ENCODE measurements at places on chromosomes 12 and 14.

- DNase-seq = no peak
Measured at GRCh38 chr14:51732494-51733112, 80.9 kb downstream of the FRMD6 start.

GRCh38 chr12:78863482-78864402 lies 832 bp upstream of the SYT1 start:
- no peak for DNase-seq

DNA sequence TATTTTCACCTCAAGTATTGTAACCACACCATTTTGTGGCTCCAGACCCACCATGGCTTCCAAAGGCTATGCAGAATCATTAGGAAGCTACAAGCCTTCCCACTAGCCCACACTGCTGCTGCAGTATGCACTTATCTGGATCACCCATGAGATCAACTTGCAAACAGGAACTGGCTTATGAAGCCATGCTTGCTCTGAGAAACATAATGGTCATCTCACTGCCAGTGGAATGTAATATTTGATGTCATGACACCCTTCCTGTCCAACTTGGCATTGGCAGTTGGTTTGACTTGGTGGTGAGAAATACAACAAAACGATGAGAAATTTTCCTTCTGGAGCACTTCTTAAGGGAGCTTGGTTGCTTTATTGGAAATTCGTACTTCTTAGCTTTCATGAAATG lies 69.3 kb upstream of the FRMD6 start:
- DNase-seq = no peak

- no peak for DNase-seq
Measured at GRCh38 chr12:2190896-2191533, 138.2 kb downstream of the CACNA1C start.

DNA sequence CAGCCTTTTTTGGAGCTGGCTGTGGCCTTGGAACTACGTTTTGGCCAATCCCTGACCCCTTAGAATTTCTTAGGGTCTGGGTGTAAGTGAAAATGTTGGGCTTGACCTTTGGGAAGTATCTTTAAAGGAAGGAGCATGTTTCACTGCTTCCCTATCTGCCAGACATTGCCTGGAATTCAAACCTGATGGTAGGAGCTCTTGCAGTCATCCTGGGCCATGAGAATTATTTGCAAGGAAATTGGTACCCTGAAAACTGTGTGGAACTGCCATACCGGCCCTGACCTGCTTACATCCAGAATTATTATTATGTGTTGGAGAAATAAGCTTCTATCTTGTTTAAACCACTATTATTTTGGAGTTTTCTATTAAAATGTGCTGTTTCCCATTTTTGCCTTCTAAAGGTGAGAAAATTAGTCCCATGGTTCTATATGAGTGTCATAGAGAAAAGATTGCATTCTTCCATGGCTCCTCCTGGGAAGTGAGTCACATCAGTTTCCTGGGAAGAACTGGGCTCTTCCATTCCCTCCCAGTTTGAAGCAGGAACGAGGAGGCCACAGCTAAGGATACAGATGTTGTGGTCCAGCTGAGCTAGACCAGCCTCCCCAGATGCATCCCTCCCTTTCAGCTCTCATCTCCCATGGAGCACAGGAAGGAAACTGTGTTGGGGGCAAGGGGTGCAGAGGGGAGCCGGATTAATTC lies 9.5 kb upstream of the PGF start:
- DNase-seq = no peak

GRCh38 chr12:6534695-6534944 lies 303 bp downstream of the GAPDH start:
- DNase-seq = no peak

DNA sequence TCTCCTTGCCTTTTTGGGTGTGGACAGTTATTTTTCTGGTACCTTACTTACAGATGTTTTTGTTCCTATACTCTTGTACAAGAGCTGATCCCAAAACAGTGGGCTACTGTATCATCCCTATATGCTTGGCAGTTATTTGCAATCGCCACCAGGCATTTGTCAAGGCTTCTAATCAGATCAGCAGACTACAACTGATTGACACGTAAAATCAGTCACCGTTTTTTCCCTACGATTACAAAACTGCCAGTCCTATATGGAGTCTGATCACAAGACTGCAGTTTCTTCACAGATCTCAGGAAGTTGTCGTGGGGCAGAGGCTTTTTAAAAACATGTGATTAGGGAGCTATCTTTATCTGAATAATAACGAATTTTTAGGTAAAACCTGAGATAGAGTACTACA lies 1.3 kb downstream of the LYSET start:
- DNase-seq = no peak

GRCh38 chr14:61297581-61297980 lies 16.4 kb upstream of the TMEM30B start:
- DNase-seq = no peak

GRCh38 chr14:24848102-24848790 lies 201.7 kb downstream of the STXBP6 start:
- DNase-seq = no peak

DNA sequence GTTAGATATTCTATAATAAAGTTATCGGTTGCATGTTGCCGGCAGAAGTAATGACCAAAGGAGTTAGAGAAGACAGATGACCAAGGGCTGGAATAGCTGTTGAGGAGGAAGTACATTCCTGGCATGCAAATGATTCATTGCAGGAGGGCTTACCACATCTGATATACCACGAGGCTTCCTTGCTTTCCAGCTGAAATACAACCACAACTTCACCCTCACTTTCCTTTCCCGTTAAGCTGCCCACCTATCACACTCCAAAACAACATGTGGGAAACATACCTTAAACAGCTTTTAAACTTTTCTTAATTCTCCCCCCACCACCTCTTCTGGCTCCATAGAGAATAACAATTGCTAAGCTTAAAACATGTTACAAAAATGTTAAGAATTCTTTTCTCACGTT lies 594.1 kb downstream of the NRXN3 start:
- DNase-seq = no peak

GRCh38 chr14:50366115-50366514 lies 30.6 kb downstream of the CDKL1 start:
- DNase-seq = no peak

DNA sequence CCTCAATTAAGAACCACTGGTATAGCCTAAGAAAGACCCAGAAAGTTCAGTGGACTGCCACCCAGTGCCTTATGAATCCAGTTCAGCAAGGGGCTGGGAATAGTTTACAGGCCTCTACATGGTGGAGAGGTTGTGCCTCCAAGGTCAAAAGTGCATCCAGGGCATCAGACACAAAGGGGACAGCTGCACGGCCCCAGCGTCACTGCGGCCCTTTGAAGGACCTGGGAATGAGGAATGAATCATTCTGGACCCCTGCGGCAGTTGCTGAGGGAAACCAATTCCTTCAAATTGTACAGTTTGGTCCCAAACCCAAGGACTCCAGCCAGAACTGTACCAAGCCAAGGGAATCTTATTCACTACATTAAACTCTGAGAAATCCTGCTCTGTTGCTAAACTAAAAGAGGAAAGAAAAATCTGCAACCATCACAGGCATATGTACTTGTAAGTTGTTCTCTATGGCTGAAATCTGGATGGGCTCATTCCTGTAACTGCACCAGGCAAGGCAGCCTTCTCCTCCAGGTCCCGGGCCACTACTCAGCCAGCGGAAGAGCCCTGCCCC lies 10.9 kb upstream of the NGB start:
- DNase-seq = no peak

- DNase-seq = peak; percentile 92
Measured at GRCh38 chr12:124466216-124467128, 100.9 kb downstream of the NCOR2 start.

DNA sequence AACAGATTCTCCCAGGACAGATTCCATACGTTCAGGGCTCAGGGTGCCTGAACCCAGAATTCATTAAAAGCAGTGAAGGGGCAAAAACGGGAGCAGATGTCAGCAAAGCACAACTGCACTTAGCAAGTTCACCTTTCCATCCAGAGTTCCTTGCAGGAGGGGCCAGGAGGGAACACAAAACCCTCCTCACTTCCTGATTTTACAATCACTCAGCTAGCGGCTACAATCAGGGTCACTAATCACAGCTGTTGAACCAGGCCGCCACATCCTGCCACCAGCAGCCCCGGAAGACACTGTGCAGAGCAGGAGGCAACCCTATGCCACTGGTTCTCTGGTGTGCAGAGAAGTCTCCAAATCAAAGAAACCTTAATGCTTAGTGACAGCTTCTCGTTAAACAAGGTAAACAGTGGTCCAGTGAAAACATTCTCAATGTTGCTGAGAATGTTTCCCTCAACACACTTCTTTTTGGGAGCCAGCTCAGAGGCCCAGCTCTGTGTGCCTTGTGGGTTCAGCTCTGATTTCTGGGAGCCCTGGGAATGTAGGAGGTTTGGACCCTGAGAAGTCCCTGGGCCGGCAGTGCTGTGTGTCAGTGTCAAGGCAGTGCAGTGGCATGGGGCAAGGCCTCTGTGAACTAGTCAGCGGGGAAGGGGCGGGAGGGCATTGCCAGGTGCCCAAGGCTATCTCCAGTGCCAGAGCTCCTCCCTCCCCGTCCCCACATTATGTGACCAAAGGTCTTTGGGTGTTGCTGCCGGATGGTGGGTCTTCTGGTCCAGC lies 54.5 kb downstream of the VCPKMT start:
- peak; percentile 82 for DNase-seq

DNA sequence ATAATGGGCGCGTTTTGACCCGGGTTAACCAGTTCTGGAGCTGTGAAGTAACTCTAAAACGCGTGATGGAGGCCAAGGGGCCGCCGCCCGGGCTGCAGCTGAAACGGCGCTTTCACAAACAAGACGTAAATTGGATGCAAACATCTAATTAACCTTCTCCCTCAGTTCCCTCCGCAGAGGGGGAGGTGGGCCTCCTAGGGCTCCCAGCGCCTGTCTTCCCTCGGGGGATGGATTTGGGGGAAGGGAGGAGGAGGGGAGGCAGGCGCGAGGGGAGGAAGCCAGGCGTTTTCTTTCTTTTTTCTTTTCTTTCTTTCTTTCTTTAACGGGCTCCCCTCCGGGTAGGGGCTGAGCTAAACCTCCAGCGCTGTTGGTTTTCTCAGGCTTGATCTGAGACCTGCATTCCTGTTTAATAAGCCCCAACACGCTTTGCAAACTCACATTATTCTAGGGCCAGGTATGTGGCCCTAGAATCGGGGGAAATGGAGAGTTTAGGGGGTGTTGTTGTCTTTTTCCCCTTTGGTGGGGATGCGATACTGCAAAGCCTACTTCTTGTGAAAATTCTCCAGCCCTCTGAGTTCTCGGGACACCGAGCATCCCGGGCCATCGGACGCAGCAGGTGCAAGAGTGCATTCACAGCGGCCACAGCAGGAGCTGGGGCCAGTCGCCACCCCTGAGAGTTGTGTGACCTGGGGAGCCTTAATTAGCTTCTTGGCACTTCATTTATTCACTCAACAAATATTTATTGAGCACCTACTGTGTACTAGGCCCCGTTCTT lies 43.6 kb upstream of the LHX5 start:
- no peak for DNase-seq

All from CD4-positive, alpha-beta T cell treated with Interleukin-10 for 1 hour (primary cell).